Vagina (tissue), 2 donors: ENCODE measurements at places on chromosomes 1 and 21.
A peak's percentile ranks its signal among the peaks of the same experiment; 100 is the strongest.

GRCh38 chr21:42352441-42353095, 1.8 kb upstream of the TFF2 start:
- DNase-seq, result no peak

DNA sequence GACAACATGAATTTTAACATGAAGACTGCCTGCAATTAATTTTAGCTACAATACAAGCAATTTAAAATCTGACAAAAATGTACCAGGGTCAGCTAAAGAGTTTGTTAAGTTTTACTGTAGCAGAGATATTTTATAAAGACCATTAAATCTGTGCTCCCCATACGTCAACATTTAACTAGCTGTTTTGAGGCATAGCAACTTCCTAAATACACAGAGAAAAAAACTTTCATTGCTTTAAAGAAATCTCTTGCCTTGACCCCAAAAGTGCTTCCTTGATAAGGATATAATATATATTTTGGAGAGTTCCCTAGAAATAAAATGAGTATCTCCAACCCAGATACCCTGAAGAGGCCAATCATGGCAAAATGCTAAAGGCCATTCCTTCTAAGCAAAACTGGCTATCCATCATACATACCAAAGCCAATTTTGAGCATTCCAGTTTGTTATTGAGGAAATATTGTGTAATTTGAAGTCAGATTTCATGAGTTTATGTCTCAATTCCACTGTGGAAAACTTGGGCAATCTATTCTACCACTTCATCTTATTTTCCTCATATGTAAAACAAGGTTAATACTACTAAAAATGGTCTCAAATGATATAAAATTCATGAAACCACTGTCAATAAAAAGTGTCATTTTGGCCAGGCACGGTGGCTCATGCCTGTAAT, 19.1 kb downstream of the ASPM start:
- no peak for DNase-seq

- no peak for DNase-seq
Observed at GRCh38 chr1:84402060-84402459, 3.8 kb downstream of the DNASE2B start.

DNA sequence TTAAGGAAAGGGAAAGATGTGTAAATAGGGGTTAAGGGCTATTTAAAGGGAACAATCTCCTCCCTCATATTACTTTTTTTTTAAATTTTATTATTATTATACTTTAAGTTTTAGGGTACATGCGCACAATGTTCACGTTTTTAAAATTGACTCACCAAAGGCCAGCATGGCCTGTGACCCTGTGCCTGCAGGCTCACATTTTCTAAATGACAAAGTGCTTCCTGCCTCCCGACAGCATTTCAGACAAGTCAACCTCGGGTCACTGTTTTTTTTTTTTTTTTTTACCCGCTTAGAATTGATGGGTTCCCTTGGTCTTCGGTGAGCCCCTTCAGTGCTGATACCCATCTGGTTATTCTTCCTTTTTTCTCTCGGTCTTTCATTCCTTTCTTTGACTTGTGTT, 70.4 kb upstream of the SCAF4 start:
- no peak for DNase-seq

- DNase-seq, result no peak
Observed at GRCh38 chr1:154595621-154596020, 12.4 kb downstream of the ADAR start.

- no peak for DNase-seq
Observed at GRCh38 chr21:23093259-23093658, 2095.1 kb downstream of the NCAM2 start.

- DNase-seq, result no peak
Observed at GRCh38 chr1:193516755-193517388, 330.5 kb upstream of the B3GALT2 start.

GRCh38 chr1:21294266-21294989, 4.2 kb upstream of the ECE1 start:
- no peak for DNase-seq

DNA sequence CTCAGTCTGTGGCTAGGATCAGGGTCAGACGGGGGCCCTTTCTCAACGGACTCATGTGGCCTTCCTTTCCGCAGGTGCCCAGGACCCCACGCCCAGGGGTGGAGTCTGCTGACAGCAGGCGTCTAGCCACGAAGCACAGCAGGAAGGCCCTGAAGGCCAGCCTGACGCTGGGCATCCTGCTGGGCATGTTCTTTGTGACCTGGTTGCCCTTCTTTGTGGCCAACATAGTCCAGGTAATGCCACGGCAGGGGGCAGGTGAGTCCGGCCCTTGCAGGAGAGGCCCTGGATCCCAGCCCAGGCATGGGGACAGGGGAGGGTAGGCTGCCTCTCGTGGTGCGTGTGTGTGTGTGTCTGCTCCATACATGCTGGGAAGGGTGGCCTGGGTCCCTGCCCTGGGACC, 13.8 kb downstream of the HTR6 start:
- no peak for DNase-seq

GRCh38 chr1:207866471-207867135, 44.3 kb downstream of the CD34 start:
- DNase-seq, result no peak

DNA sequence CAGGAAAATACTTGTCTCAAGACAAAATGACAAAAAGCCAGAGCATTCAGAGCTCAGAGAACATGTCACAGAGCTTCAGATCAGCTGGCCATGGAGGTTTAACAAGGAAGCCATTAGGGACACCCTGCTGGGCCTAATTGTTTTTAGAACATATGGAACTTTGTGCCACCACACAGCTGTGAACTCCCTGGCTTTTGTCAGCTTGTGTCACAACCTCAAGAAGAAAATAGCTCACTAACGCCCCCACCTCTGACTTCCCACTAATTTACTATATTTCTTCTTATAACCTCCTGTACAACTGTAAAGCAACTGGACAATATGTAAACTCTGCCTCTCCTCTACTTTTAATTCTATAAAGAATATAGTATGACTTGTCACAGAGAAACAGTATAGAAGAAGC, 21.0 kb upstream of the TDRD10 start:
- DNase-seq, result no peak

DNA sequence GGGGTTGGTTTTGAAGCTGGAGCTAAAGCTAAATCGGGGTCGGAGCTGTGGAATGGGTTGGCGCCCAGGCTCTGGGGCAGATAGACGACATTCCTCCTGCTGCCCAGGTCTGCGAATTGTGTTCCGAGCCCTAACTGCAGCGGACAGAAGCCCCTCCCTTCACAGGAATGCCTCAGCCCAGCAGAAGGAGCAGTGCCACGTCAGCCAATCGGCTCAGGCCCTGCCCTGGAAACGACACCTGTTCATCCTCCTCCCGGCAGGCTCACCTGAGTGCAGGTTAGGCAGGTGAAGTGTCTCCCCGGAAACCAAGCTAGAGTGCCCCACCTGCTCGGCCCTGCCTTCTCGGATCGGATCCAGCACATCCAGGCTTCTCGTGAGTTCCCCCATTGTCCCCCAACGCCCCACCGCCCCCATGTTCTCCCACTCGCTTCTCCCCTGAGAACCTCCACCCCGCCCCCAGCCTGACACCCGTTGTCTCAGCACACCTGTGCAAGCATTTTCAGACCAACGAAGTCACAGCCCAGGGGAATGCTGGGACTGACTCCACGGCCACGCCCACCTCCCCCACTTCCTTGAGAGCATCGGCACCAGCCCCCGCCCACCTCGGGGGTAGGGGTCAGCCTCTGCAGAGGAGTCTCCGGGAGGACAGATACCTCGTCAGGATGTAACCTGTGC, 775 bp downstream of the TMEM125 start:
- DNase-seq, result peak; percentile 94
